ENCODE measurements at places on chromosomes 3 and 15. TPM values are rescaled to one million over a fixed set of nuclear protein-coding genes. Genes with fewer than 3 reads are reported as not detected.

COL7A1 gene
- 4.4 TPM for total RNA-seq

CDC25A gene
- 17.2 TPM for total RNA-seq

GRCh38 chr3:14216257-14217048 lies 37.8 kb downstream of the LSM3 start:
- H3K36me3 ChIP-seq, result no peaks in the 10 kb centered on the region
- H3K4me3 ChIP-seq, result peak overlapping the region; percentile 50
- no peaks in the 10 kb centered on the region for H3K4me1 ChIP-seq
- peak overlapping the region; percentile 30 for H3K27ac ChIP-seq
- no peaks in the 10 kb centered on the region for H3K27me3 ChIP-seq

DNA sequence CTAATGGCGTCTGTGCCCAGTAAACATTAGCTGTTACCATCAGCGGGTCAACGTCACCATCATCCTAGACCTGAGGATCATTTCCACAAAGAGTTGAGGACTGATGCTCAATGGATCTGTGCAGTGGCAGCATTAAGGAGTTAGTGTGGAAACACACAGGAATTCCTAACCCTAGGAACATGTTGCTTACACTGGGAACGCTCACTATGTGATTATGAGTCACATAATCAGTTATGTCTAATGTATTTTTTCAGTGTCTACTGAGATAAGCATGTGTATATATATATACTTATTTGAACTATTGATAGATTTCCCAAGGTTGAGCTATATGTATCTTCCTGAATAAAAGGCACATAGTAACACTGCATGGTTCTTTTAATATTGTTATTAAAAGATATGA lies 19.0 kb downstream of the ARNT2 start:
- DNase-seq, result no peak
- no peaks in the 10 kb centered on the region for H3K4me1 ChIP-seq
- H3K27ac ChIP-seq, result no peak overlapping the region
- H3K4me3 ChIP-seq, result no peak overlapping the region
- H3K27me3 ChIP-seq, result no peaks in the 10 kb centered on the region

GRM7 gene
- total RNA-seq, result 1.7 TPM

DNA sequence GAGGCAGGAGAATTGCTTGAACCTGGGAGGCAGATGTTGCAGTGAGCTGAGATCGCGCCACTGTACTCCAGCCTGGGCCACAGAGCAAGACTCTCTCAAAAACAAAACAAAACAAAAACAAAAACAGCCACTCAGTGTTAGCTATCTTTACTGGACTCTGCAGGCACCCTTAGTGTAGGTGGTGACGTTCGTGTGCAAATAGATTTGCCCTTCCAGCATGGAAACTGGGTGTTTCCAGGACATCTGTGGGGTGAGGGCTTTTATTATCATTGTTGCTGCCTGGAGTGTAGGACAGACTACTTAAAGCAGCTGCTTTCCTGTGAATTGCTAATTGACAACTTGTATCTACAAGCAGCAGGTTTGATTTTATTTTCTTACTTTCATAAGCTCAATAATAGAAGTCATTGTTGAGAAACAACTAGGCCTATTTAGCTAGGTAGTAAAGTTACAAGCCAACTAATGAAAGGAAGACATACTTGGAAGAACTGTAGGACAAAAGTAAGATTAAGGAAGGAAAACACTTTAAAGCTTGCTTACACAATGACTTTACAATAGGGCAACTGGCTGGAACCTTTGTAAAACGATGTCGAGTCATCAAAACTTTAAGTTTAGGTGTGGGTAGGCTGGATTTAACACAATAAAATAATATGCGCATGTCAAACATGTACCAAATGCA lies 25.4 kb upstream of the SPPL2A start:
- DNase-seq, result no peak
- H3K36me3 ChIP-seq, result no peaks in the 10 kb centered on the region
- no peaks in the 10 kb centered on the region for H3K4me1 ChIP-seq

CLDN16 gene
- total RNA-seq, result 0.52 TPM

DNA sequence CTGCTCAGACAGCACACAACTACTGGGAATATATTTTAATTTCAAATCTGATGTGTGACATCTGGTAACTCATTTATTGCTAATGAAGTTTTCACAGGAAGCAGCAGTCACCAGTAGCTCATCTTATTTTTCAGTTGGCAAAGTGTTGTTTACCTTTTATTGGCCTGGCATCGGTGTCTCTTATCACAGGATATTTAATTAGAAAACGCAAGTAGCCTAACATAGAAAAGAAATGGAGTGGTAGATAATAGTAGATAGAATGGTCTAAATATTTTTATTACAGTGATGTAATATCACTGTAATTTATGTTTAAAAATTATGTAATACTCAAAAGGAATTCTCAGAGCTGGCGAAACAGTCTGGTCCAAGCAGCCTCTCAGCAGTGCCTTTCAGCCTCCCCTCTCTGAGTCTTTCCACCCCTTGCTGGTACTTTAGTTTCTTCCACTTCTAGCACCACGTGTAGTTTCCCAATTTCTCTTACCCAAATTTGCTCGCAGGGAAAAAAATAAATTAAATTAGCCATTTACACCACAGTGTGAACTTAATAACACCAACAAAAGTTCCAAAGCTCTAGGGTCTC lies 31.9 kb downstream of the AGTR1 start:
- H3K4me3 ChIP-seq, result no peak overlapping the region
- no peaks in the 10 kb centered on the region for H3K36me3 ChIP-seq
- H3K27me3 ChIP-seq, result no peaks in the 10 kb centered on the region

- DNase-seq, result no peak
- no peak overlapping the region for H3K27ac ChIP-seq
Measured at GRCh38 chr15:29692527-29692926, 129.7 kb downstream of the TJP1 start.

GRCh38 chr3:123499322-123499721 lies 50.4 kb upstream of the ADCY5 start:
- peaks cover 5% of the 10 kb centered on the region for H3K36me3 ChIP-seq
- no peak overlapping the region for H3K4me3 ChIP-seq
- no peak overlapping the region for H3K27ac ChIP-seq
- DNase-seq, result no peak

OSBPL10 gene
- 1.4 TPM for total RNA-seq

- DNase-seq, result no peak
- no peaks in the 10 kb centered on the region for H3K4me1 ChIP-seq
Measured at GRCh38 chr15:57485869-57486268, 105.8 kb upstream of the MYZAP start.

VGLL3 gene
- 0.24 TPM for total RNA-seq

TMEM45A gene
- total RNA-seq, result 2.6 TPM

GRCh38 chr3:51340013-51340829 lies 44.9 kb upstream of the MANF start:
- H3K27ac ChIP-seq, result no peak overlapping the region
- H3K4me3 ChIP-seq, result no peak overlapping the region
- H3K27me3 ChIP-seq, result no peaks in the 10 kb centered on the region

LSMEM2 gene
- not detected for total RNA-seq

- H3K36me3 ChIP-seq, result no peaks in the 10 kb centered on the region
- no peaks in the 10 kb centered on the region for H3K4me1 ChIP-seq
- DNase-seq, result no peak
- H3K27me3 ChIP-seq, result no peaks in the 10 kb centered on the region
- H3K4me3 ChIP-seq, result no peak overlapping the region
Measured at GRCh38 chr3:177220136-177220974, 23.1 kb upstream of the TBL1XR1 start.

- no peaks in the 10 kb centered on the region for H3K27me3 ChIP-seq
- no peaks in the 10 kb centered on the region for H3K4me1 ChIP-seq
- H3K36me3 ChIP-seq, result no peaks in the 10 kb centered on the region
- no peak for DNase-seq
- no peak overlapping the region for H3K27ac ChIP-seq
Measured at GRCh38 chr3:180138871-180139270, 102.1 kb upstream of the PEX5L start.

GRCh38 chr3:63060412-63060811 lies 185.2 kb upstream of the CADPS start:
- no peak for DNase-seq
- H3K36me3 ChIP-seq, result no peaks in the 10 kb centered on the region
- H3K27me3 ChIP-seq, result no peaks in the 10 kb centered on the region
- no peak overlapping the region for H3K27ac ChIP-seq
- no peaks in the 10 kb centered on the region for H3K4me1 ChIP-seq
- H3K4me3 ChIP-seq, result no peak overlapping the region

LIPC gene
- total RNA-seq, result 2.4 TPM

- H3K4me1 ChIP-seq, result peaks cover 11% of the 10 kb centered on the region
- no peak overlapping the region for H3K27ac ChIP-seq
- H3K27me3 ChIP-seq, result peaks cover 24% of the 10 kb centered on the region
- no peak overlapping the region for H3K4me3 ChIP-seq
- DNase-seq, result no peak
- H3K36me3 ChIP-seq, result peaks cover 4% of the 10 kb centered on the region
Measured at GRCh38 chr3:48423241-48423882, 6.5 kb downstream of the PLXNB1 start.

DNA sequence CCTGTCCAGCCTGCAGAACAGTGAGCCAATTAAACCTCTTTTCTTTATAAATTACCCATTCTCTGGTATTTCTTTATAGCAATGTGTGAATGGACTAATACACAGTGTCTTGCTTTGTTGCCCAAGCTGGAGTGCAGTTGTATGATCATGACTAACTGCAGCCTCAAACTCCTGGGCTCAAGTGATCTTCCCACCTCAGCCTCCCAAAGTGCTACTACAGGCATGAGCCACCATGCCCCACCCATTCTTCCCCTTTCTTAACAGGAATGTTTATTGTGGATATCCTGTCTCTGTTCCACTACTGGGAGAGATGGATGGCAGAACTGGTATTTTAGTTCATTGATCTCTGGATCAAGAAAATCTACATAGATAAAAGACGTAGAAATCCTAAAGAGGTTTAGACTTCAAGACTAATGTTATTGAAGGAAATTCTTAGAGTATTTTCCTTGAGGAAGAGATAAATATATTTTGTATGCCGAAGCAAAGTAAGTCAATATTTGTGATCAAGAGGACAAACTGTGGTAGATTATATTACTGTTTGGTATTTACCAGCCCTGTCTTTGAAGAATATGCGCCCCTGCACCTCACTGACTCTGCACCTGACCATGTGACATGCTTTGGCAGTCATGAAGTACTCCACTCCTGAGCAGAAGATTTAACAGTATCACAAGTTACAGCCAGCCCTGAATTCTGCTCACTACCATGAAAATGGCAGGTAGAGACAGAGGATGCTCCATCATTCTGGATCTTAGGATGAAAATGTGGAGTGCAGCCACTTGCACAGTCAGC lies 42.9 kb downstream of the UACA start:
- H3K4me1 ChIP-seq, result no peaks in the 10 kb centered on the region
- no peak overlapping the region for H3K4me3 ChIP-seq
- no peak for DNase-seq
- H3K27me3 ChIP-seq, result no peaks in the 10 kb centered on the region
- H3K36me3 ChIP-seq, result no peaks in the 10 kb centered on the region
- H3K27ac ChIP-seq, result no peak overlapping the region

TRAT1 gene
- total RNA-seq, result 125 TPM

TMA7 gene
- total RNA-seq, result 660 TPM

Data from thymus (tissue), 14 donors.